Sigmoid colon (tissue), 7 donors: ENCODE measurements at places on chromosomes 2 and 18. TPM values are rescaled to one million over a fixed set of nuclear protein-coding genes. Genes with fewer than 3 reads are reported as not detected.
A peak's percentile ranks its signal among the peaks of the same experiment; 100 is the strongest.

DNA sequence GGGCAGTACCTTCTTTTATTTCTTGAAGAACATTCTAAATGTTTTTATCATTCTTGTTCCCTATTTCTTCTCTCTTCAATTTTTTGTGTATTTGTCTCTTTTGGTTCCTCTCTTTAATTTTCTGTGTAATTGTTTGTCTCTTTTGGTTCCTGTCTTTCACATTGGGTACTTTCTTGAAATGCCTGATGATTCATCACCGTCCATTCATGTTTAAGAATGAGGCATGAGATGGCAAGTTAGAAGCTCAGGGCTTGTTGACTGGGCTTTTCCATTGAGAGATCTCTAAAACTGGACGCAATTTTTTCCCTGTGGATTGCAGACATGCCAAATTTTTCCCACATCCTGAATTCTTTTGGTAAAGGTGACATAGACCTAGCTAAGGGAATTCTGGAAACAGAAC, 33.7 kb upstream of the IL1R2 start:
- no peak overlapping the region for H3K4me3 ChIP-seq
- peaks cover 26% of the 10 kb centered on the region for H3K4me1 ChIP-seq
- no peaks in the 10 kb centered on the region for H3K36me3 ChIP-seq

DNA sequence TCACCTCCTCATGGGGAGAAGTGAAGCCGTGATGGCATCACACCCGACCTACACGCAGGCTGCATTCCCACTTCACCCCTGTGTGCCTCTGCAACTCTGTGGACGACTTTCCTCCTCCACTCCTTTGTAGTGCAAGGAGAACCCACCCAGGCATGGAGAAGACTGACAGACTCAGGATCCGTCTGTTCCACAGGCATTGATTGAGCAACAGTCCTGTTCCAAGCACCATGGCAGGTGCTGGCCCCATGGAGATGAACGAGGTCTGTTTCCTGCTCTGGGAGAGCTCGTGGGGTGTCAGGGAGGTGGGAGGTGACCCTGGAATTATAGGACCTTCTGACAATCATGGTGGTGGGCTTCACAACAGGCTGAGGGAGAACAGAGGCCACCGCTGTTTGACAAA, 284.7 kb upstream of the HDAC4 start:
- H3K27ac ChIP-seq: no peak overlapping the region
- no peaks in the 10 kb centered on the region for H3K36me3 ChIP-seq
- H3K27me3 ChIP-seq: no peaks in the 10 kb centered on the region
- DNase-seq: no peak
- H3K4me3 ChIP-seq: no peak overlapping the region

The CYP27A1 gene
- 30.1 TPM for total RNA-seq

DNA sequence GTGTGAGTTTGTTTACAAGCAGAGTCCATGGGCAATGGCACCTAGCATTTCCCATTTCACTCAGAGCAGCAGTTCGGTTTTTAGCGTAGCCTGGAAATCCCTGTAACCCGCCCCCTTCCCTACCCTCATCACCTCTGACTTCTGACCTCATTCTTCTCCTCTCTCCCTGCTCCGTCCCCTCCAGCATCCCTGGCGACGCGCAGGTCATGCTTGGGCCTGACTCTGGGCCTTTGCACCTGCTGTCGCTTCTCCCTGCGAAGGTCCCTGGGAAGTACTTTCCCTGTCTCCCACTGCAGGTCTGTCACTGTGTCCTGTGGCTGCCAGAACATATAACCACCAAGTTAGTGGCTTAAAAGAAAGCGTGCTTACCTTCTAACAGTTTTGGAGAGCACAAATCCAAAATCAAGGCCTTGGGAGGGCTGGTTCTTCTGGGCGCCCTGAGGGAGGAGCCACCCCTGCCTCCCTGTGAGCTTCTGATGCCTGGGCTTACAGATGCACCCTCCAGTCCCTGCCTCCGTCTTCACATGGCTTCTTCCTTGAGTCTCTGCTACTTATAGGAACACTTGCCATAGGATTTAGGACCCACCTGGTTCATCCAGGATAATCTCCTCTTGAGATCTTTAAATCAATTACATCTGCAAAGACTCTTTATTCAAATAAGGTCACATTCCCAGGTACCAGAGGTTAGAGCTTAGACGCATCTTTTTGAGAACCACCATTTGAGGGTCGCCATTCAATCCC, 8.1 kb upstream of the RAB17 start:
- H3K4me3 ChIP-seq: no peak overlapping the region
- no peaks in the 10 kb centered on the region for H3K27me3 ChIP-seq
- peak; percentile 36 for DNase-seq
- H3K4me1 ChIP-seq: peaks cover 38% of the 10 kb centered on the region

DNA sequence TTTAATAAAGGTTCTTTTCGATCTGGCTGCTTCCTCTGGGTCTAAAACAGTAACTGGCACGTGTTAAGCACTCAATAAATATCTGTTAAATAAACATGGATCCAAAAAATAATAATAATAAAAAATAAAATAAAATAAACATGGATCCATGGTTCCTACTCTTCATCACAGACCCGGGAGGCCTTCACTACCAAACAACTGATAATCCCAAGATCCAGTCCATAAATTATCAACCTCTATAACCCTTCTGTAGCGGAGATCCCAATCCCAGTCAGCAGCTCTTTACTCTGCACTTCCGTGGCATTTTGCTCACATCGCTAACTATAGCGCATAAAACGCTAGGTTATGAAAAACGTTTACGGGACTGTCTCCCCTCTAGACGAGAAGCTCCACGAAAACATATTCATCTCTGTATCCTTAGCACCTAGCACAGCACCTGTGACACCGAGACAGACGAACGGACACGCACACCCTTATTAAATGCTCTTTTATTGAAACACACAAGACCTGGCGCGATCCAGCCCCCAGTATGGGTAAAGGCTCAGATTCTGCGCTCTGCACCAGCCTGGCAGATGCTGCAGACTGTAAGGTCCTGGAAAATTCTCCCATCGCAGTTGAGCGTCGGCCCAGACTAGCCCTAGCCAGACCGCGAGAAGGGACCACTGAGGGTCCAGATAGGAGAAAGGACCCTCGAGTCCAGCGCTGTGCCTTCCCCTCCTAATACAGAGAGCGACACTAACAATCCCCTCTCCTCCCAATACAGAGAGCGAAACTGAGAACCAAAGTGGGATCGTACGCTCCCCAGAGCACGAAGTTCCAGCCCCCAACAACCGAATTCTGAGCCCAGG, 770 bp downstream of the NBAS start:
- H3K36me3 ChIP-seq: peaks cover 7% of the 10 kb centered on the region
- peaks cover 15% of the 10 kb centered on the region for H3K4me1 ChIP-seq
- H3K4me3 ChIP-seq: peak overlapping the region; percentile 93

GRCh38 chr18:65215865-65216466, 534.8 kb upstream of the CDH7 start:
- H3K4me3 ChIP-seq: no peak overlapping the region
- no peak for DNase-seq
- no peaks in the 10 kb centered on the region for H3K27me3 ChIP-seq
- no peak overlapping the region for H3K27ac ChIP-seq
- no peaks in the 10 kb centered on the region for H3K36me3 ChIP-seq

GRCh38 chr2:168744844-168745243, 57.6 kb upstream of the NOSTRIN start:
- H3K36me3 ChIP-seq: no peaks in the 10 kb centered on the region
- no peak overlapping the region for H3K4me3 ChIP-seq
- no peaks in the 10 kb centered on the region for H3K27me3 ChIP-seq
- no peak for DNase-seq

DNA sequence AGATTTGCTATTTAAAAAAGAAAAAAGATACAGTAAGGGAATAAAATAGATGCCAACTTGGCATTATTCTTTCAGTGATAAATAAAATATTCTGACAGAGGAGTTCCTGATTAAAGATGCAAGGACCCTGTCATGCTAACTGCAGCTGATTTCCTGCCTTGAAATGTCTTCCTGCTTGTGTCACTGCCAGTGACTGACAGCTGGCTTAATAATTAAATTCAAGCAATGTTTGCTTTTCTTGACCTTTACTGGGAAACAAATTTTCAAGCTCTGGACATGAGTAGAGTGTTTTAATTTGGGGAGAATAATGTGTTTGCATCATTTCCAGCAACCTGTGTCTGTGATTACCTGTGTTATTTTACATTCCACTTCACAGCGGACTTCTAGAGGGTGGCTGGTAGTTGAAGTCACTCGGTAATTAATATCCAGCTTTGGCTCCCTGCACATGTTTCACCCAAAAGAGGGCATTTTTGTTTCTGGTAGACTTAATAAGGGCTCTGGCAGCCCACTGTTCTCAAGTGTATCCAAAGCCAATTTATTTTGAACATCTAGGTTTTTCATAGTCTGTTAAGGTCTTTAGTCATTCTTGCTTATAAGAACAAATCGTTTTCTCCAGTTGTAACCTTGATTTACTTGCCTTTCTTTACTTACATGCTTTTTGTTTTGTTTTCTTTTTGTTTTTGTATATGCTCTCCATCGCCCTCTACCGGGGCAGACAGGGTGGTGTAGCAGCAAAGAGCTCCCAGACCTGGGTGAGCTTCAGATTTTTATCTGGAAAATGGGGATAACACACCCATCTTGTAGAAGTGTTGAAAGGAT, 48.5 kb upstream of the PROKR1 start:
- no peak for DNase-seq
- H3K4me3 ChIP-seq: no peak overlapping the region
- H3K36me3 ChIP-seq: no peaks in the 10 kb centered on the region
- H3K4me1 ChIP-seq: no peaks in the 10 kb centered on the region
- H3K27ac ChIP-seq: no peak overlapping the region

- no peaks in the 10 kb centered on the region for H3K36me3 ChIP-seq
- H3K27ac ChIP-seq: no peak overlapping the region
- H3K27me3 ChIP-seq: no peaks in the 10 kb centered on the region
- no peak for DNase-seq
Observed at GRCh38 chr2:99260184-99260583, 4.7 kb upstream of the LYG2 start.

The DSG1 gene
- total RNA-seq: not detected

DNA sequence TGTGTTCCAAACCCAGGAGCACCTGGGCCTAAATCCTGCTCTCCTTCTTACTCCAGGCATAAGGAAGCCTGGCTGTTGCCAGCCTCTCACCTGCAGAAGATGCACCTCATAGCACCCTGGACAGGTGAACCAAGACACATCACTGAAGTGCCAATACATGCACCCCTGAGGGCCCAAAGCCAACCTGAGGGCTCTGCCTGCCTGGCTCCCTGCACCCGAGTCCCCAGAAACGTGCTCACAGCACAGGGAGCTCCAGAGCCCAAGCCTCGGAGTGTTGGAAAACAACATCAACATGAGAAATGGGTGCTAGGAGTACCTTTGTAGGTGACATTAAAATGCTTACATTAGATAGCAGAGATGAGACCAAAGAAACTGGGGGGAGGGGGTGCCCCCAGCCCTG, 96.3 kb upstream of the RAB6C start:
- H3K4me3 ChIP-seq: no peak overlapping the region
- H3K27ac ChIP-seq: no peak overlapping the region
- no peaks in the 10 kb centered on the region for H3K36me3 ChIP-seq
- H3K4me1 ChIP-seq: peaks cover 4% of the 10 kb centered on the region
- H3K27me3 ChIP-seq: no peaks in the 10 kb centered on the region
